ENCODE measurements at places on chromosomes 16 and 17. TPM values are rescaled to one million over a fixed set of nuclear protein-coding genes. Genes with fewer than 3 reads are reported as not detected.

HS3ST2 gene
- total RNA-seq = not detected

DHRS7C gene
- total RNA-seq = not detected

GPR142 gene
- not detected for total RNA-seq

TEKT3 gene
- not detected for total RNA-seq

NACA2 gene
- not detected for total RNA-seq

WNK4 gene
- total RNA-seq = 1.5 TPM

PRR14 gene
- total RNA-seq = 8.7 TPM

NPIPB13 gene
- total RNA-seq = 1.8 TPM

TEKT5 gene
- total RNA-seq = not detected

CENPV gene
- 29.8 TPM for total RNA-seq

VPS35L gene
- total RNA-seq = 40.1 TPM

CDR2 gene
- 73.5 TPM for total RNA-seq

MAPK7 gene
- 33.9 TPM for total RNA-seq

TOP3A gene
- total RNA-seq = 26.4 TPM

CCL7 gene
- total RNA-seq = 4.8 TPM

CYGB gene
- total RNA-seq = 7.1 TPM

NOD2 gene
- under 0.01 TPM for total RNA-seq

SLC6A2 gene
- total RNA-seq = not detected

HAPSTR1 gene
- 89.5 TPM for total RNA-seq

NEUROD2 gene
- not detected for total RNA-seq

GP1BA gene
- not detected for total RNA-seq

ARHGAP23 gene
- total RNA-seq = 25.8 TPM

KRTAP4-1 gene
- total RNA-seq = not detected

DCTPP1 gene
- total RNA-seq = 13.6 TPM

SOX9 gene
- total RNA-seq = 11.9 TPM

ZCCHC14 gene
- total RNA-seq = 11.4 TPM

GUCY2D gene
- not detected for total RNA-seq

PTX4 gene
- total RNA-seq = not detected

ZNF771 gene
- total RNA-seq = 13.1 TPM

APPBP2 gene
- 59.1 TPM for total RNA-seq

IKZF3 gene
- total RNA-seq = not detected

RDM1 gene
- total RNA-seq = 0.30 TPM
